ENCODE measurements at places on chromosomes 4 and X.
A peak's percentile ranks its signal among the peaks of the same experiment; 100 is the strongest.

DNA sequence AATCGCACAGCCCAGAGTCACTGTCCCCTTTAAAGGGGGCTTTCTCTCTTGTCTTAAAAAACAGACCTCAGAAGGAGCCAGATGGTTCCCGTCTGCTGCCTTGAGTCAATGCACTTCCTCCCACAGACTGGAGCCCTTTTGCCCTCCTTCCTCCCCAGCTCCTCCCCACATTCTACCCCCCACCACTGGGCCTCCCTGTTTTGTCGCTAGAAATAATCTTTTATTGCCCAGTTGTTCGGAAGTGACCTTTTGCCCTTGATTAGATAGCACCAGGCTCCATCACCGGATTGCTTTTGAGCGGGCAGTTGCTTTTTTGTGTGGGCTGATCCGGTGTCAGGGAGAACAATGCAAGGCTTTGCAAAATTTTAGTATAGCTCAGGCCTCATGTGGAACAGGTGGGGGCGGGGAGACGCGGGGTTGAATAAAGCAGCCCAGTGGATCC lies 47.7 kb downstream of the SPRY1 start:
- no peak for DNase-seq

DNA sequence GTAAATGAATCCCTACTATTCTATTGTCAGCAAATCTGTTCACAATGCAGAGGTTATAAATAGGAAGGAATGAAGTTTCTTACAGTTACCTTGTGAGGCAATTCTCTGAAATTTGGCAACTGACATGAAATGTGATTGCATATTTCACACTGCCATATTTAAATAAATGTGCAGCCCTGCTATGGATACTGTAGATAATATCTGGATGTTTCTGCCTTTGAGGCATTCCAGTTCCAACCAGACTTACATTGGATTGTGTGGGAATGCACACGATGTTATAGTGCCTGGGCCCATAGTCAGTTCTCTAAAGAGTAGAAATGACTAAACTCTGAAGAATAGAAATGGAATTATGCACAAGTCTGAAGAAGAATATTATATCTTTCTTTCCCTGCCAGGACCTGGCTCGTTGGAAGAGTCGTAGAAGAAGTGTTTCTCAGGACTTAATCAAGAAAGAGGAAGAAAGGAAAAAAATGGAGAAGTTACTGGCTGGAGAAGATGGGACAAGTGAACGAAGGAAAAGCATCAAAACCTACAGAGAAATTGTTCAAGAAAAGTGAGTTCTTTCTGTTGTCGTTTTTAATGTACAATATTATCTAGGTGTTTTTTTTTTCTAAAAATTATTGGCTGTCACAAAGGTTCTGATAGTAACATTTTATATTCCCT lies 102.7 kb downstream of the PHOX2B start:
- DNase-seq = no peak

DNA sequence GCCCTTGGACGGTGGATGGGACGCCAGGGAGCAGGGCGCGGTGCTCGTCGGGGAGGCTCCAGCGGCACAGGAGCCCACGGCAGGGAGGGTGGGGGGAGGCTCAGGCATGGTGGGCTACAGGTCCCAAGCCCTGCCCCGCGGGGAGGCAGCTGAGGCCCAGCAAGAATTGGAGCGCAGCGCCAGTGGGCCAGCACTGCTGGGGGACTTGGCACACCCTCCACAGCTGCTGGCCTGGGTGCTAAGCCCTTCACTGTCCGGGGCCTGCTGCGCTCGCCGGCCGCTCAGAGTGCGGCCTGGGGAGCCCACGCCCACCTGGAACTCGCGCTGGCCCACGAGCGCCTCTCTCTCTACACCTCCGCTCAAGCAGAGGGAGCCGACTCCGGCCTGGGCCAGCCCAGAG lies 8.6 kb downstream of the CD38 start:
- DNase-seq = no peak

DNA sequence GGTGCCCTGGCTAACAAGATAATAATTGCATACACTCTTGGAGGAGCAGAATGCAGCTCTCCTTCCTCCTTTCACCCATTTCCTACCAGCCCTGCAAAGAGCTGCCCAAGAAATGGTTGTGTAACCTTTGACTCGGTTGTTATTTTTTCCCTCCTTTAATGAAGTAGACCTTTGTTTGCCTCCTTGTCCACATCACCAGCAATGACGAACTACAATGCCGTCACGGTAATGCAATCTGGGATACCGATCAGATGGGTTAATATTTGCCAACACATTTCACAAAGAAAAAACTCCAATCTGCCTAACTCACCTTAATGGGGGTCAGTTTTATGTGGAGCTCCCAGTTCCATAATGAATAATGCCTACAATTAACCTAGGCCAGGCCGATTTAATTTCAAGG lies 32.0 kb downstream of the GPRIN3 start:
- DNase-seq = no peak

- DNase-seq = no peak
Observed at GRCh38 chrX:45811326-45811725, 610.6 kb upstream of the DIPK2B start.

DNA sequence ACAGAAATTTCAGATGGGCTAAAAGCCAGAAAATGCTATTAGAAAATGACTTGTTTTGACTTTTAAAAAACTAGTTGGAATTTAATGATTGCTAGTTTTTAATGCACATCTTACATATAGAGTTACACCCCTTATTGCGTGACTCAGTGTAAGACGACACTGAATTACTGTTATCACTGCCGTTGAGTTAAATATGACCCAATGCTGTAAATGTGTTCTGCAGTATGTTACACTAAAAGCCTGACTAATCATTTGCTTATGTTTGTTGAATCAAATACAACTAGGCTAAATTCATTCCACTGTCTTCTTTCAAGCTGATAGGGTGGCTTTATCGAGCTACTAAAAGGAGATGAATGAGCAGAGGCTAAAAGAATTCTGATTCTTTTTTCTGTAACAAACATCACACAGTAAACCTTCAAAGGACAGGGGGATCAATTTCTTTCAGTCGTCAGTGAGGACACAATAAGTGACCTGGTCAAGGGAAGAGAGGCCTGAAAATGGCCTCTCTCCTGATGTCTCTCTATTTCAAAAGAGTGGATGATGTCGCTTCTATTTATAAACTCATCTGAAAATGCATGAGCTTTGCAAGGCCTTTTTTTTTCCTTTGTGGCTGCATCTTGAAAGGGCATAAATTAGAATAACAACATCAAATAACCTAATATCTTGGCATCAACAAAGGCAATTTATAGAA lies 142.2 kb upstream of the KCNIP4 start:
- no peak for DNase-seq

DNA sequence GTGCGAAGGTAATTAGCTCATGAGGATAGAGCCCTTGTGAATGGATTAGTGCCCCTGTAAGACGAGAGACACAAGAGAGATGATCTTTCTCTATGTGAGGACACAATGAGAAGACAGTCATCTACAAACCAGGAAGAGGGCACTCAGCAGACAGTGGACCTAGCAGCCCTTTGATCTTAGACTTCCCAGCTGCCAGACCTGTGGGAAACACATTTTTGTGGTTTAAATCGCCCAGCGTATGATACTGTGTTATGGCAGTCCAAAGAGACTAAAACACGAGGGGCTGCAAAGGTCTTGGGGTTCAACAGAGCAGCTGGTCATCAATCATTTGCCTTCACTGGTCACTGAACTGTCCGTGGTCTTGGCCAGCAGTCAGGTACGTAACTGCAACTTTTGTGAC lies 9.2 kb upstream of the SYNPO2 start:
- DNase-seq = no peak

DNA sequence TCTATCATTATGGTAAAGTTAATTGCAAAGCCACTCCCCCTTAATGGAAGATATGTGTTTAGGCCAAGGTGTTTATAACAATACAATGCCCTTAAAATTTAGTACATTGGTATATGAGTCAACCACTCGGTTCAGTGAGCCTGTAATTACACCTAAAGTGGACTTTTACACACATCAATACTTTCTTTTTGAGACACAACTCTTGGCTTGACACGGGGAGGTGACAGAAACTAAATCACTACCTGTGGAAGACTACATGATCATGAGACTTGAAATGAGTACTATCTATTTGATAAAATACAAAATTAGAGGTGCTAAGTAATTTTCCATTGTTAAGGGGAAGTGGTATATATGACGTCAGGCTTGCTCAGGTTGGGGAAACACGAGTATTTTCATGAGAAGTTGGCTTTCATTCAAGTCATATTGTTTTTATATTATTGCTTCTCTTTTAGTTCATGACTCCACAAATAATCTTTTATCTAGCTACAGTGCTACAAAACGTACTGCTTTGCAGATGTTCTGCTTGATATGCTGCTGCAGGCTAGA lies 918.3 kb downstream of the ARAP2 start:
- DNase-seq = no peak

- DNase-seq = no peak
Observed at GRCh38 chr4:109910256-109910655, 2.4 kb upstream of the EGF start.

DNA sequence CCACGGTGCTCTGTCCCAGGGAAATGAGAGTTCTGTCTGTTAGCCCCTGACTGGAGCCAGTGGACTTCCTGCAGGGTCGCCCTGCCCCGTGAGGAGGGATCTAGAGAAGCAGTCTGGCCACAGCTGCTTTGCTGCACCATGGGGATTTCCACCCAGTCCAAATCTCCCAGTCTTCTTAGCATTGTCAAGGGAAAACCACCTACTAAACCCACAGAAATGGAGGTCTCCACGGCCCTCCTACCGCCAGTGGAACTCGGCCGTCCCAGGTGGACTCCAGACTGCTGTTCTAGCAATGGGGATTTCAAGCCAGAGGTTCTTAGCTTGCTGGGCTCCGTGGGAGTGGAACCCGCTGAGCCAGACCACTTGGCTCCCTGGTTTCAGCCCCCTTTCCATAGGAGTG lies 133.3 kb upstream of the PCDH7 start:
- no peak for DNase-seq

GRCh38 chr4:112093636-112094202 lies 51.5 kb upstream of the FAM241A start:
- DNase-seq = no peak

GRCh38 chr4:70895405-70895804 lies 6.8 kb upstream of the MOB1B start:
- peak; percentile 39 for DNase-seq

Data from DMS153 (cell line).